ENCODE measurements at places on chromosomes 16 and 17.

GRCh38 chr17:32527146-32527545 lies 40.4 kb downstream of the CDK5R1 start:
- no peak for DNase-seq

GRCh38 chr17:76369804-76370203 lies 14.6 kb upstream of the SPHK1 start:
- no peak for DNase-seq

DNA sequence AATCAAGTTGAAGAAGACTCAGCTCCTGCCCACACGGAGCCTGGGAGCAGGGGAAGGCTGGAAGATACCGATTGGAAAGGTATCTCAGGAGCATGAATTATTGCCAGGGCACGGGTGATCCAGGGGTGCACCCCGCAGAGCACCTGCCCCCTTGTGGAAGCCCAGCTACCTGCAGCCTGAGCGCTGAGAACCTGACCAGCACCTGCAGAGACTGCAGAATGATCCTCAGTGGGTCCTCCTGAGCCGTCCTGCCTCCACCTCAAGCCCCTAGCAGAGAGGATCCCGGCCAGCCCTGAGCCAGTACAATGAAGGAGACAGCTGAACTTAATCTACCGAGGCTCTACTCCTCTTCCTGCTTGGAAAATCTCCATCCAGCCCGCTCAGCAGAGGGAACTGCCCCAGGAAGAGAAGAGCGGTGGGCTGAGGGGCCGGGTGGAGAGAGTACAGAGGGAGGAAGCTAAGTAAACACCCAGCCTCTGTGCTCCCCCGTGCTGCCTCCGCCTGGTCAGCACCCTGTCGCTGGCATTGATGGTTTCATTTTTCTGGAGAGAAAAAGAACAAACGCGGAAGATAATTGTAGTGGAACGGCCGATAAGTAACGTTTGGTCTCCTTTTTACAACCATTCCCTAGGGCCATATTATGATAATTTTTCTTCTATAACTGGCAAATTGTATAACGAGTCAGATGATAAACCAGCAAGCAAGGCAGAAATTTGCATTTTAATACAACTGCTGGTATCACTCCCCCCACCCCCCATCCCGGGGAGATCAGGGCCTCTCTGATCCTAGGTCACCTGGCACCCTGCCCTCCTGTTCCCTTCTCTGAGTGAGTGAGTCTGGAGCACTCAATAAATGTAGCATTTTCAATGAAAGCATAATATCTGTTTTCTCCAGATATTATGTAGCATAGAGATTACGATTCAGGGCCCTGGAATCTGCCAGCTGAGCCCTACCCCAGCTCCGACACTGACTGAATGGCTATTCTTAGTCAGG lies 204.5 kb upstream of the RPL38 start:
- DNase-seq = peak; percentile 12

GRCh38 chr17:36183001-36183971 lies 6.8 kb upstream of the TBC1D3B start:
- no peak for DNase-seq

DNA sequence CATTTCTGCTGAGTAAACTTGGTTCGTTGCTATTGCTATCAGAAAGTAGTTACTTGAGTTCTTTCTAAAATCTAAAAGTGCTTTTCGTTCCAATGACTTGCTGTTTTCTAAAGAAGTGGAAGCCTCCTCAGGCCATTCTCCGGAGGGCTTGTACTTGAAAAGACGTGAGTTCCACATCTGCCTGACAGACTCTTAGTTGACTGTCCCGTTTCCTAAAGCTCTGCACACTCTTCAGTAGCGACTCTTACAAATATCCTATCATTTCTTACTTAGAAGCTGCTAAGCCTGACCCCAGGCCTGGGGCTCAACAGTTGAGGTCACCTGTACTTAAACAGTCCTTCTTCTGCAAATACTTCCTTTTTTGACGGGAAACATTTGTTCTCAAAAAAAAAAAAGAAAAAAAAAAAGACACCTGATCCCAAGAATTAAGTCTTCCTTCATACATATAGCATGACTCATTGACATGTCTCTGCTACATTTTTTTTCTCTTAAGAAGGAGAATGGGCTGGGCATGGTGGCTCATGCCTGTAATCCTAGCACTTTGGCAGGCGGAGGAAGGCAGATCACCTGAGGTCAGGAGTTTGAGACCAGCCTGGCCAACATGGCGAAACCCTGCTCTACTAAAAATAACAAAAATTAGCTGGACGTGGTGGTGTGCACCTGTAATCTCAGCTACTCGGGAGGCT lies 61.5 kb downstream of the DHRS7C start:
- no peak for DNase-seq

DNA sequence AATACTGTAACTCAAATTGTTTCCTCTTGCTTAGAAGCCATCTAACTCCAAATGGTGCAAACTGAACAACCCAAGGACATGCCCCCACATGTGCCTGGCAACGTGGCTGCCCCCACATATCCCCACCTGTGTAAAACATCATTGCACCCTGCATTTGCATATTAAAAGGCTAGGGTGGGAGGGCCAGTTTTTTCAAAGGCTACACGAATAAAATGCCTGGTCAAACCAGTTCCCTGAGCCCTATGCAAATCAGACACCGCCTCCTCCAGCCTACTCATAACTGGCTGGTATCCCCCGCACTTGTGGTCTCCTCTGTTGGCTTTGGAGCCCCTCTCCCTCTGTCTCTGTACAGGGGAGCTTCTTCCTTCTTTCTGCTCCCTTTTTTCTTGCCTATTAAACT lies 26.7 kb downstream of the C16orf54 start:
- no peak for DNase-seq

Data from activated CD8-positive, alpha-beta memory T cell treated with anti-CD3 and anti-CD28 coated beads for 4 hours (primary cell).